ENCODE measurements at places on chromosomes 6 and 20. TPM values are rescaled to one million over a fixed set of nuclear protein-coding genes. Genes with fewer than 3 reads are reported as not detected.

GRCh38 chr20:18057101-18057993 lies at the start of gene OVOL2:
OVOL2 (minus strand) TSS chr20:18057916; CDS start chr20:18057634, 282 bp downstream.
- DNase-seq = peak; percentile 35

DNA sequence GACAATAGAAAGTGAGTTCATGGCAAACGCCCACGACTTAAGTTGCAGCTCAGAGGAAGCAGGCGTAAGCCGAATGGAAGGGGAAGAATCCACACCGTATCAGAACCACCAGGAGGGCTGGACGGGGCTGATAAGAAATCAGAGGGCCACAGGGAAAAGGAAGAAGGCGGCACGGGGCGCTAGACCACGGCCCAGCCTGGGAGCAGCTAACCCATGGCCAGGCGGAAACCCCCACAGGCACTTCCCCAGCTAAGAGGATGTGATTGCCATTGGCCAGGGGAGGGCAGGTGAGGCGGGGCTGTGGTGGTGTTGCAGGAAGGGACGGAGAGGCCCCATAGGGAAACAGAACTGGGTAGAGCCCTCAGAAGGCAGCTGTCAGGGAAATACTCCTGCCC lies 174.0 kb upstream of the AFDN start:
- DNase-seq = no peak

PDE7B gene
- not detected for total RNA-seq

YIPF3 gene
- 198 TPM for total RNA-seq

- DNase-seq = no peak
These were observed 147.1 kb downstream of the PRL start for GRCh38 chr6:22149501-22150367.

DCDC2 gene
- total RNA-seq = not detected

DNA sequence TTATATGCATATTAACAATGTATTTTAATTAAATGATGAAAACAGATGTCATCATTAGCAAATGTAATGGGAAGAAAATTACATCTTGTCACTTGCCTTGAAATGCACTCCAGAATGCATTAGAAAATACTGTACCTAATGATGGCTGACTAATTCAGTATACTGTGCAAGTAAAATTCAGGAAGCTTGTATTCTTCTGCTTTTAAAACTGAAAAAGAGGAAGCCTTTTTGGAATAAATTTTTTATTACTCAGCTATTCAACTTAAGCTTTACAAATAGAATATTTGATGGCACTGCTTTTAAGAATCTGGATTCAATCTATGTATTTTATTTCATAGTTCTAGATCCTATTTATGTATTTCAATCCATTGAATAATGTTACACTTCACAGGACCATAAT lies 195.5 kb downstream of the RIMS1 start:
- DNase-seq = no peak

- DNase-seq = no peak
These were observed 8.8 kb downstream of the MDFI start for GRCh38 chr6:41647061-41647511.

DNA sequence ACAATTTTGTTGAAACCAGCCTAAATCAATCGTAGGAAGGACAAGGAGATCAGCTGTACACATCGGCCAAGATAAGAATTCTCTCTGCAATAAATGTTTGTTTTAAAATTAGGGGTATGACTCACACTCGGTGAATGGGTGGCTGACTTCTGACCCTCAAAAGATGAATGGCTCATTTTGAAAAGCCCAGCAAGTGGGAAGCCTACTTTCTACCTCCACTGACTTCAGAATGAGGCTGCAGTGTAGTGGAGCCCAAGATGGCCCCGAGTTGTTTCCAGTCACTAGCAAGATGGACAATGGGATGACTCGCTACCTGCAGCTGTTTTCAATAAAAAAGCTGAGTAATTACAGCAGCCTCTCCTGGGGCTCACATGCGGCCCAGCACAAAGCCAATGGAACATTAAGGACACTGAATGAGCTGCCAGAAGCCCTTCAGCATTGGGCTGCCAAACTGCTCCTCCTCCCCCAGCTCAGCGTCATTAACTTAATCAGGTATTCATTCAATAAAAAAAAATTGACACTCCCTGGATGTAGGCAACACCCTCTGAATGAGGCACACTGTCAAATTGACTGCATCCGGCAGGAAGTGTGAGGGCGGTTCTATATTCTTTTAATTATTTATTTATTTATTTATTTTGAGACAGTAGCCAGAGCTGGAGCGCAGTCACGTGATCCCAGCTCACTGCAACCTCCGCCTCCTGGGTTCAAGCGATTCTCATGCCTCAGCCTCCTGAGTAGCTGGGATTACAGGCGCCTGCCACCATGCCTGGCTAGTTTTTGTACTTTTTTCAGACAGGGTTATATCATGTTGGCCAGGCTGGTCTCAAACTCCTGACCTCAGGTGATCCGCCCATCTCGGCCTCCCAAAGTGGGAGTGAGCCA lies 107.3 kb downstream of the GMPR start:
- DNase-seq = no peak

- DNase-seq = no peak
These were observed 489.5 kb upstream of the CITED2 start for GRCh38 chr6:139863964-139864363.

DNA sequence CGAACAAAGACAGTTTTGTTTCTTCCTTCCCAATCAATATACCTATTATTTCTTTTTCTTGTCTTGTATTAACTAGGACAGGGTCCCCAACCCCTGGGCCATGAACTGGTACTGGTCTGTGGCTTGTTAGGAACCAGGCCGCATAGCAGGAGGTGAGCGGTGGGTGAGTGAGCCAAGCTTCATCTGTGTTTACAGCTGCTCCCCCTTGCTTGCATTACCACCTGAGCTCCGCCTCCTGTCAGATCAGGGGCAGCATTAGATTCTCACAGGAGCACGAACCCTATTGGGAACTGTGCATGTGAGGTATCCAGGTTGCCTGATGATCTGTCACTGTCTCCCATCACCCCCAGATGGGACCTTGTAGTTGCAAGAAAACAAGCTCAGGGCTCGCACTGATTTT lies 151.9 kb downstream of the CDKAL1 start:
- DNase-seq = peak; percentile 67
